ENCODE measurements at places on chromosomes 12 and 14. TPM values are rescaled to one million over a fixed set of nuclear protein-coding genes. Genes with fewer than 3 reads are reported as not detected.

ADAM21 gene
- 1.6 TPM for polyA plus RNA-seq

RND1 gene
- polyA plus RNA-seq, result 0.39 TPM

TAS2R50 gene
- 0.05 TPM for polyA plus RNA-seq

DEGS2 gene
- 0.02 TPM for polyA plus RNA-seq

FAM90A1 gene
- not detected for polyA plus RNA-seq

Measured in SK-N-SH (cell line).